Frontal cortex (tissue), 4 donors: ENCODE measurements at places on chromosomes 4 and X.

- no peak for DNase-seq
Measured at GRCh38 chrX:114178126-114178525, 405.8 kb upstream of the HTR2C start.

GRCh38 chr4:22315628-22316027 is 200.2 kb downstream of the ADGRA3 start:
- DNase-seq: no peak

DNA sequence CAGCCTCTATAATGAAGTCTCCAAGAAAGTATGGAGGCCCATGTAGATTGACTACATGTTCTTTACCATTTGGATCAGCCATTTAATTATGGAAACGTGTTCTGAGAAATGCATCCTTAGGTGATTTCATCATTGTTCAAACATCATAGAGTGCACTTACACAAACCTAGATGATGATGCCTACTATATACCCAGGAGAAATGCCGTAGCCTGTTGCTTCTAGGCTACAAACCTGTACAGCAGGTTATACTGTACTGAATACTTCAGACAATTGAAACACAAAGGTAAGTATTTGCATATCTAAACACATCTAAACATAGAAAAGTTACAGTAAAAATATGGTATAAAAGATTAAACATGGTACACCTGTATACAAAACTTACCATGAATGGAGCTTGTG is 186.5 kb upstream of the FSTL5 start:
- no peak for DNase-seq

DNA sequence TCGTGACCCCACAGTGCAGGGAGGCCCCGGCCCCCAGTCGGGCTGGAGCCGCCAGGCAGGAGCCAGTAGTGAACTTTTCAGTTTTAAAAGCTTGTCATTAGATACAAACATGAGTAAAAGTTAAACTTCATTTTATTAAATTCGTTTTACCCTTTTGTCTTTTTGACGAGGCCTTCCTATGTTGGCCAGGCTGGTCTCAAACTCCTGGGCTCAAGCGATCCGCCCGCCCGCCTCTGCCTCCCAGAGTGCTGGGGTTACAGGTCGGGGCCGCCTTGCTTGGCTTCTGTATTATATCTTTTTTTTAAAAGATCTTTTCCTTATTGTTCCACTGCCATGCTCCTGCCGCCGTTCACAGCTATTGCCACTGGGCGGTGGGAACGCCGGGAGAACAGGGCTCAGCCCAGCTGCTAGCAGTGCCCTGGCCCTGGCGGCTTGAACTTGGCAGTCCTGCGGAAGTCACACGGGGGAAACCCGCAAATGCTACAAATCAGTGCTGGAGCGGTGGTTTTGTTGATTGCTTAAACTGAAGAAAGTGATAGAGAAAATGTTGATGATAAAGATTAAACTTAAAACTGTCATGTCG is 968 bp upstream of the NELFA start:
- peak; percentile 58 for DNase-seq
